ENCODE measurements at places on chromosomes 11 and 22.

DNA sequence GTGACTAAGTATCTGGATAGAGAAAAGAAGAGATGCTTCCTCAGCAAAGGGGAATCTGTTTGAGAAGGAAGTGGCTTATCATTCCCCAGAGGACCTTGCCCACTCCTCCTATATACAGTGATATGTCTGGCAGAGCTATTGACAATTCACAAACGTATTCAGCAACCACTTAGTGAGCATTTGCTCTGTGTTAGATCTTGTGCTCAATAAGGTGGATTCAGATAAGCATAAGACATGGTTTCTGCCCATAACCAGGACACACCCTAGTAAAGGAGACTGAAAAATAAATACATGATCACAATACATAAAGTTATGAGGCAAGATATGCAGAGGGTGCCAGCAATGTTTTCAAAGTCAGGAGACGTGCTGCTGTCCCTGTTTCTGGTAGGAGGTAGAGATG, 1.4 kb downstream of the TMEM9B start:
- no peak for DNase-seq

DNA sequence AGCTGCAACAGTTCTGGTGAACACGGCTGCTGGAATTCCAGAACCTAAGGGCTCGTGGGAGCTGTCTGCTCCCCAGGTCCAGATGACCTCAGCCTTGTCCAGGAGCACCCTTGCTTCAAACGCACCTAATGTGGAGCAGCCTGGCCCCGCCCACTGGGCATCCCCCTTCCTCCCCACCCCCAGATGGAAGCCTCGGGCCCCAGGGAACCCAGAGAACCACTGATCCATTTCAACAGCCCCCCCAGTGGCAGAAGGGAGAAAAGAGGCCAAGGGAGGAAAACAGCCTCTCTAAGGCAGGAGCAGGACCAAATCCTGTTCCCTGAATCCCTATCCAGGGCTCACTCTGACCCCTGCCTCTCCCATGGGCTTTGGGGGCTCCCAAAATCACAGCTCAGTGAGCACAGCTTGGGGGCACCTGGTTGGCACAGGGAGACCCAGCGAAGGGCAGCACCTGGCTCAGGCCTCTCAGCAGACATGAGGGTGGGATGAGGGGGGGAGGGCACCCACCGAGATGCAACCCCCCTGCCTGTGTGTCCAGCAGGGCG, 1.2 kb downstream of the CYTH4 start:
- no peak for DNase-seq

DNA sequence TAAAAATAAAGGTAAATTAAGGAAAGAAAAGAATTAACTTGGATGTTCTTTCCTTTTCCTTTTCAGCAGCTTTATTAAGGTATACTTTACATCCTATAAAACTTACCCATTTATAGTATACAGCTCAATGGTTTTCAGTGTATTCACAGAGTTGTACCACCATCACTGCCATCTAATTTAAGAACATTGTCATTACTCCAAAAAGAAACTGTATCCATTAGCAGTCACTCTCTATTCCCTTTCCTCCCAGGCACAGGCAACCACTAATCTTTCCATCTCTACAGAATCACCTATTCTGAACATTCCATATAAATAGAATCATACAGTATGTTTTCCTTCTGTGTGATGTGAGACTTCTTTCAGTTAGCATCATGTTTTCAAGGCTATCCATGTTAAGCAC, 38.9 kb upstream of the TNRC6B start:
- DNase-seq: no peak

- DNase-seq: no peak
Observed at GRCh38 chr11:1073261-1073724, 1.4 kb upstream of the MUC2 start.

DNA sequence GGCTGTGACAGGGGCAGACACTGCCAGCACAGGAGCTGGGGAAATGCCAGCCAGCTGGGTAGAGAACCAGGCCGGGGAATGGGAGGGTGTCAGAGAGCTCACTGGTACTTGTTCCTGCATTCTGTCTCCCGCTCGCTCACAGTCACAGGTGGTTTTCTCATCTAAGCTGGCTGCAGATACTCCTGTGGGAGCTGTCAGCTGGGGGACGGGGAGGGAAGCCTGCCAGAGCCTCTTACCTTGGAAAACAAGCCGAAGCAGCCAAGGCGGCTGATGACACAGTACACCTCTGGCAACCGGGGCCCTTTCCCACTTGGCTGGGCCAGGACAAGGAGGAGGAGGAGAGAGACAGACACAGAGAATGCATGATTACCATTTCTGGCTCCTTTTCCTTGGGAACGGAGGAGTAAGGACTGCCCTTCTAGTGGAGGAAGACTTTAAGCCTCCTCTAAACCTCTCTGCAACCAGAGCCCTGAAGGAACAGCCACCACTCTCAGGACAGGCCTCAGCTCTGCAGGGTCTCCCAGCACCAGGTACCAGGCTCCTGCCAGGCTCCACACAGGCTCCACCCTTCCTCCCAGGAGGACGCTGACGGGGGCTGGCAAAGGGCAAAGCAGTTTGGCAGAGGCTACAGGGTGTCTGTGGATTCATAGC, 25.1 kb downstream of the RPL27A start:
- DNase-seq: no peak

GRCh38 chr11:124475265-124475664, 29.8 kb upstream of the OR8B8 start:
- no peak for DNase-seq

DNA sequence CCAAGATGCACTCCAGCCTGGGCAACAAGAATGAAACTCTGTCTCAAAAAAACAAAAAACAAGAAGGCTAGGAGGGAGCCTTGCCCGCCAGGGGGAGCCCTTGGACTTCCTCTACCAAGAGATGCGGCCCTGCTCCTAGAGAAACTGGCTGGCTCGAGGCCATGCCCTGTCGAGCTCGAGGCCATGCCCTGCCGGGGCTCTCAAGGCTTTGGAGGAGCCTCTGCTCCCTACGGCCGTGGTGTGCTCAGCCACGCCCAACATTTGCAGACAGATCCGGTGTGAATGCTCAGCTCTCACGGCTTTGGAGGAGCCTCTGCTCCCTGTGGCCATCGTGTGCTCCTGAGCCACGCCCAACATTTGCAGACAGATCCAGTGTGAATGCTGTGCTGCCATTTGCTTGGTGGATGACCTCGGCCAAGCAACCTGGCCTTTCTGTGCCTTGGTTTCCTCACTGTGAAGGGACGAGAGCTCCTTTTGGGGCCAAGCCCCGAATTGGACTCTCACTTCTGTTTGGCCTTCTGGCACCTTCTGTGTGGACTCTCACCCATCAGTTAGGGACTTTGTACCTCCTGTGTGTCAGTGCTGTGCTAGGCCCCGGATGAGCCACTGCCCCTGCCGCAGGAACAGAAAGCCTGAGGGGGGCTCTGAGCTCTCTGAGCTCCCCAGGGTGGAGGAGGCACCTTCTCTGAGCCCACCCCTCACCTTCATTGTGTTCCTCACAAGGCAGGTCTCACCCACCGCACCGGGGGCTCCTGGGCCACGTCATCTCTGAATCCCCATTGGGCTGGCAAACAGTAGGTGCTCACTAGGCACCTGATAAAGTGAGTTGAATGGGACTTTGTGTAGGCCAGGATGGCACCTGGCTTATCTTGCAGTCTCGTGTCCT, 14.1 kb downstream of the C11orf24 start:
- DNase-seq: peak; percentile 89

- DNase-seq: no peak
Observed at GRCh38 chr22:44888491-44889254, 121.1 kb downstream of the PHF21B start.

- DNase-seq: no peak
Observed at GRCh38 chr11:44909557-44909956, 41.1 kb downstream of the TP53I11 start.

DNA sequence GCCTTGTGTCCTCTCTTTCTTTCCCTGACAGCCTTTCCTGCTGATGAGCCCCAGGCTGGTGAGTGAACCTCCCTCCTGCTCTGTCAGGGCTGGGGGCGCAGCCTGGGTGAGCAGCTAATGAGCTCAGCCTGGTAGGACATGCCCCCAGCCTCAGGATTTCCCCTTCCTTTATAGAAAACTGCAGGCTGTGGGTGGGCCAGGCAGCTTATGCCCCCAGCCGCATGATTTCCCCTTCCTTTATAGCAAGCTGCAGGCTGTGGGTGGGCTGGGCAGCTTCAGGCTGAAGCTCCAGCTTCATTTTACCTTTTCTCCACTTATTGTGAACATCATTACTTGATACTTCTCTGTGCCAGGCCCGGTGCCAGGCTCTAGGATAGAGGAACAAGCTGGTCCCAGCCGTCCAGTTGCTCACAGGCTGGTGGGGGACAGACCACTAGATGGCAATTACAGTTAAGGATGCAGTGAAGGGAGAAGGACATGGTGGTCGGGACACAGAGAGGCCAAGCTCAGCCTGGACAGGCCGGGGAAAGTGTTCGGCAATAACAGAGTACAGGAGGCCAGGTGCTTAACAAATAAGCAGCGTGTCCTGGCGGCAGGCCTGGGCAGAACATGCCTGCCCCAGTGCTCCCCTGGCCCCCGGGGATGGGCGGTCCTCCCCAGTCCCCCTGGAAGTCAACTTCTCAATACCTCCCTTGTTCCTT, 5.3 kb downstream of the LGALS12 start:
- no peak for DNase-seq

- DNase-seq: no peak
Observed at GRCh38 chr11:60184824-60185511, 2.1 kb upstream of the MS4A6A start.

GRCh38 chr11:68469122-68469521, 8.6 kb downstream of the PPP6R3 start:
- peak; percentile 6 for DNase-seq

GRCh38 chr11:16982256-16982671, 31.9 kb downstream of the PLEKHA7 start:
- DNase-seq: no peak

- no peak for DNase-seq
Observed at GRCh38 chr11:43810929-43811596, 69.6 kb upstream of the ALKBH3 start.

GRCh38 chr22:28773461-28773867, 969 bp downstream of the CCDC117 start:
- DNase-seq: no peak

- DNase-seq: peak; percentile 90
Observed at GRCh38 chr22:42369250-42370041, 62.8 kb downstream of the NFAM1 start.

GRCh38 chr11:74468936-74469335, 1.6 kb upstream of the KCNE3 start:
- no peak for DNase-seq

DNA sequence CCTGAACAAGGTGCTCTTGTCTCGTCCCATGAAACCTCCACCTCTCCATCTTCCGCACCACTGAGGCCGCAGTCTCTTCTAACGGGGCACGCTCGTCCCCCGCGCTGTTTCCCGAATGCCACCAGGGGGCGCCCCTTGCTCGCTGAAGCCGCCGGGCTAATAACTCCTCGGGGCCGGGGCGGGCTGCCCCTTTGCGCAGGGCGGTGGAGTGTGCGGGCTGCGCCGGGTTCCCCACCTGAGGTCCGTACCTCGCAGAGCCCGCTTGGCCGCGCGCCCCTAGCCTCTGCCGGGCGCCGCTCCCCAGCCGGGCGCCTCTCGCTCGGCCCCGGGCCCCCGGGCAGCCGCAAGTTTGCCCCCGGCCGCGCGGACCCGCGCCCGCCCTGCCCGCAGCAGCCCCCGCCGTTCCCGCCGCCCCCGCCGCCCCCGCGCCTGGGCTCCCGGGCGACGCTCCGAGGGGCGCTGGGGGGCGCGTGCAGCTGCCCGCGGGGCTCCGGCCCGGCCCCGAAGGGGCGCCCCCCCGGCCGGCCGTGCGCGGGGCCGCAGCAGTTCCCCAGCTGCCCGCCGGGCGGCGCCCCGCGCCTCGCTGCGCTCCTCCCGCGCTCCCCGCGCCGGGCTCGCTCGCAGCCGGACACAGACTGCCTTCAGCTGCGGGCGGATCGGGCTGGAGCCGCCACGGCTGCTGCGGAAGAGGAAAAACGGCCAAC, at the start of gene GRIK4:
GRIK4 (plus strand) TSS at position 633 of the 704 bp plus-strand sequence. CDS start 148,571 bp downstream, outside the sequence.
- DNase-seq: peak; percentile 79

GRCh38 chr22:49281467-49282340, 546.0 kb downstream of the BRD1 start:
- no peak for DNase-seq

- peak; percentile 30 for DNase-seq
Observed at GRCh38 chr11:60334005-60334620, 7.1 kb downstream of the MS4A6E start.

DNA sequence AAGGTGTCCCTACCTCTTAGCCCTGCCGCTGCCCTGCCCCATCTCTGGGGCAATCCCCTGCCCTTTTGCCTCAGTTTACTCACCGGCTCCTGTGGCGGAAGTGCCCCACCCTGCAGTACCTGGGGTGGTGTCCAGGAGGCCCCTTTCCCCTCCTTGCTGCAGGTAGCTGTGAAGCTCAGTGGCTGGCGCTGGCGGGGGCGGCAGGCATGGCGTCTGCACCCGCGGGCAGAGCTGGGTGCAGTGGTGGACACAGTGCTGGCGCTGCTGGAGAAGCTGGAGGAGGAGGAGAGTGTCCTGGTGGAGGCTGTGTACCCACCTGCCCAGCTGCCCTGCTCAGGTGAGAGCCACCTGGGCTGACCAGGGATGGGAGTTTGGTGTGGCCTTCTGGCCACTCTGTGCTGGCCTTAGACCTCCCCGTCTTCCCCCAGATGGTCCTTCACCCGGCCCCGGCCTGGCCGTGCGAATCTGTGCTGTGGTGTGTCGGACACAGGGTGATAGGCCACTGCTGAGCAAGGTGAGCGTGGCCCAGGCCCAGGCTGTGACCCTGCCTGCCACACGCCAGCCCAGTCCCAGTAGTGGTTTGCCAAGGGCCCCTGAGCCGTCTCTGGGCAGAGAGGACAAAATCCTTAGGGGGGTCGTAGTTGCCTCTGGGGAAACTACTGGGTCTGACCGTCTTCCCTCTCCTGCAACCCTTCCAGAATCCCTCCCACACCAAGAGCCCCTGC, 4.0 kb downstream of the CARNS1 start:
- no peak for DNase-seq

DNA sequence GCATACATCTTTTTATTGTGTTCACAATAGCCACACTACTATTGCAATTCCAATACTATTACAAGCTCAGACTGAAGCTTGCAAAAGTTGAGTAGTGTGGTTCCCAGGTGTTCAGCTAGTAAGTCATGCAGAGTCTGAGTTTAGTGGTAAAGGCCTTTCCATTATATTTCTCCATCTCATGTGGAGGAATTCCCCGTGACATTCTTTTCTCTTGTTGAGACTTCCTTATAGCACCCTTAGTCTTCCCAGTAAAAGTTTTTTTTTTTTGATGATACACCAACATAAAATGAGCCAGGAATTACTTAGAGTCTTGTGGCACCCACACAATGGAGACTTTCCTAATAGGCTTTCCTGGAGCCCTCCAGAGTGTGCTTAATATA, 110.8 kb downstream of the UVRAG start:
- no peak for DNase-seq

GRCh38 chr22:30286813-30287647, 2.3 kb downstream of the CASTOR1 start:
- DNase-seq: peak; percentile 33
